ENCODE measurements at places on chromosomes 13 and 19. TPM values are rescaled to one million over a fixed set of nuclear protein-coding genes. Genes with fewer than 3 reads are reported as not detected.
A peak's percentile ranks its signal among the peaks of the same experiment; 100 is the strongest.

The CPB2 gene
- not detected for total RNA-seq

DNA sequence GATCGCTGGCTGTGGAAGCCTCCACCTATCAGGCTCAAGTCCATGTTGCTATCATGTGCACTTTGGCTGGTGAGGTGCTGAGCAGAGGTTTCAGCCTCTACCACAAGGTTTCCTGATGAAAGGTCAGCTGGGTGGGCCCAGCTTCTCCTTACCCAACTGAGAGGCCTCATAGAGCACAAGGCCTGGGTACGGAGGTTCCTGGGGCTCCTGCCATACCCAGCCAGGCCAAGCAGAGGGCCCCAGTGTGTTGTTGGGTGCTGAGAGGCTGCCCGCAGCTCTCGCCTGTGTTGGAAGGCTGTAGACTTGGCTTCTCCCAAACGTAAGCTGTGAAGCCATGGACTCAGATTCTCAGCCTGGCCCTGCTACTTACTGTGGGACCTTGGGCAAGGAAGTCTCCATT is 28.2 kb downstream of the ACTN4 start:
- DNase-seq = no peak

- no peak for DNase-seq
Measured at GRCh38 chr19:12997967-12998940, 3.0 kb downstream of the NFIX start.

DNA sequence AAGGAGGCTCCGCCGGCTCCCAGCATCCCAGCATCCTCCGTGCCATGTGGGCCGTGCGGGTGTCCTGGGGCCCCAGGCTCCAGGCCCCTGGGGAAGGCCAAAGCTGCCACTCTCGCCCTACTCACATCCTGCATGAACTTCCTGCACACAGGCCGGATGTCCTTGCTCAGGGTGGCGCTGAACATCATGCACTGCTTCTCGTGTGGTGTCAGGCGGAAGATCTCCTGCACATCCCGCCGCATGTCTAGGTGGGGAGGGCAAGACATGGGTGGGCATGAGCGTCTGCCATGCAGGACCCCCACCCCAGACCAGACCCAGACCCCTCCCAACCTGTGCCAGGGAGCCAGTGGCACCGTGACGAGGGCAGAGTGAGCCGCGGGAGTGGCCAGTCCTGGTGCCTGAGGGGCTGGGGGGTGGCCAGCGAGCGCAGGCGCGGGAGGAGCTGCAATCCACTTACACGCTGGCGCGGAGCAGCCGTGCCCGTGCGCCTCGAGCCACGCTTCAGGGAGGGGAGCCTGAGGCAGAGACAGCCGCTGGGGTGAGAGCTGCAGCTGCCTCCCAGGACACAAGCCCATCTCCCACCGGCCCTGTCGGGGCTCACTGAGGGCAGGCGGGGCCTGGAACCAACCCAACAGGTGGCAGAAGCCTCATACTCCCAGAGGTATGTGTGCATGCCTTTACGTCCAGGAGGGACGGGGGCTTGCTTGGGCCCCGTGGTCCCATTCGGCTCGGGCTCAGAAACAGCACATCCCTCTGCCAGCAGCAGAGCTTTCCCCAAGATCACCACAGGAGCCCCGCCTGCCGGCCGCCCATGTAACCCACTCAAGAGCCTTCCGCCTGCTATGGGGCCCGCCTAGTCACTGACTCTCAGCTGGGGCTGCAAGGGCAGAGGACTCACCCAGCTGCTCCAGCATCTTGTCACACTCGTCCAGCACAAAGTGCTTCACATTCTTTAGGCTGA is 8.8 kb downstream of the DDX39A start:
- no peak for DNase-seq

DNA sequence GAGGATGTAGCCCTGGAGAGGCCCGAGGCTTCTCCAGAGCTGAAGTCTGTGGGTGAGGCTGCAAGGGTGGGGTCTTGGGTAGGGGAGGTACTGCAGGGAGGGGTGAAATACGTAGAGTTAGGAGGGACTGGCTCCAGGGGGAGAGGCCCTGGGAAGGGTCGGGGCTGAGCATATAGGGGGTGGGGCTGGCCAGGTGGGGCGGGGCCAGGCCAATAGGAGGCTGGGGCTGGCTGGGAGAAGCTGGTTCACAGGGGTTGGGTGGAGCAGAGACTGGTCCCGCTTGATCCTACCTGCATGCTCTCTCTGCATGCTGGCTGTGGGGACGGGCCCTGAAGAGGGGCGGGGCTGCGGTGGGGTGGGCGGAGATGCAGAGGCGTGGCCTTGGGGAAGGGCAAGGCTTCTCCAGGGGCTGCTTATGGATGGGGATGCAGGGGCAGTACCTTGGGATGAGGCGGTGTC is 51.9 kb downstream of the CELF5 start:
- peak; percentile 85 for DNase-seq

GRCh38 chr13:49627831-49628652 is at the start of gene ARL11:
TSS of gene ARL11 (plus strand) at chr13:49628507. CDS start at chr13:49630448, 1,941 bp downstream.
- peak; percentile 62 for DNase-seq

DNA sequence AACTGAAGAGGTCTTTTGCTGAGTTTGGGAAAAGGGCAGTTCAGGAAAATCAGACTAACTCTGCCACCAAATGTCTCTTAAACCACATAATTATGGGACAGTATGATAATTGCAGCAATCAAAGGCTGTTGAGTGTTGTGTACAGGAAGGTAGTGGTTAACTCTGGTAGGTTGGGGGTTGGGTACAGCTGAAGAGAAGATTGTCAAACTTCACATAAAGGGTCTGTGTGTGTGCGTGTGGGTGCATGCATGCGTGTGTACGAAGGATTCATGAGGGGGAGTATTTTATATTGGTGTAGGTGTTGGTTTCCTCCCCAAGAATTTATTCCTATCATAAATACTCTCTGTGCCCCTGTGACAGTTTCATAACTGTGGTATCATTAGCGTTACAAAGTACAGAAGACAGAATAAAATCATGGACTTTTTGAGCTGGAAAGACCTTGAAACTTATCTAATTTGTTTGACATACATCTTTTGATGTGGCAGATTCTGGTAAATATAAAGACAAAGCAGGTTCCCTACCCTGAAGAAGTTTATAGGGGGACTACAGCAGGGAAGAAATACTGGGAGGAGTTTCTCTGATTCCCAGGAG is 94.1 kb downstream of the PCCA start:
- DNase-seq = no peak

- peak; percentile 54 for DNase-seq
Measured at GRCh38 chr19:50431343-50432220, 1.1 kb upstream of the MYBPC2 start.

DNA sequence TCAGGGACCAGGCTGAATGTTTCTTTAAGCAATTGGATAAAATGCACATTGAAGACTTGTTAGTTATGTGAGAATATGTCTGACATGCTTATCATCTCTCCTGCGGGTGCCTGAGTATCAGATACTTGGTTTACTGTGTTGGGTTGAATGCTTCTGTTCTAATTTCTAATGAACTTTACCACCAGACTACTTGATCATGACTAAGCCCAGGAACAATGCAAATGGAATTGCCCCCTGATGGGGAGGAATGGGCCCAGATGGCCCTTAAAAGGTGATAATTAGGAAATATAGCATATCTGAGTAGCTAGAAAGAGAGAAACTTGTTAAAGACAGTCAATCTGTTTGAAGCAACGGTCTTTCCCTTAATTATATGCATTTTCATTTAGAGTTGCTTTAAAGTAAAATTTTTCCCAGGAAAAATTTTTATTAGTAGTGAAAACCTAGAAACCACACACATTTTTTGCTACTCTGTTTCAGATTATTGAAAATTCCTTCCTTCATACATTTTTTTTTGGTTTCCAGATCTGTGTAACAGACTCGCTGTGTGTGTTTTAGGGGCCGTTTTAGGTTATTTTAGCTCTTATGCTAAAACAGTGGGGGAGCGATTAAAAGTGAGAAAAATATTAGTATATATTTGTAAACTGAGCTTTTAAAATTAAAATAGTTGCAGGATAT is 186.6 kb downstream of the TM9SF2 start:
- no peak for DNase-seq
